ENCODE measurements at places on chromosomes 16 and 17. TPM values are rescaled to one million over a fixed set of nuclear protein-coding genes. Genes with fewer than 3 reads are reported as not detected.

Gene GCGR
- not detected for total RNA-seq

Gene PPL
- 14.9 TPM for total RNA-seq

GRCh38 chr16:50841081-50841886 lies 99.4 kb downstream of the CYLD start:
- no peak for DNase-seq

DNA sequence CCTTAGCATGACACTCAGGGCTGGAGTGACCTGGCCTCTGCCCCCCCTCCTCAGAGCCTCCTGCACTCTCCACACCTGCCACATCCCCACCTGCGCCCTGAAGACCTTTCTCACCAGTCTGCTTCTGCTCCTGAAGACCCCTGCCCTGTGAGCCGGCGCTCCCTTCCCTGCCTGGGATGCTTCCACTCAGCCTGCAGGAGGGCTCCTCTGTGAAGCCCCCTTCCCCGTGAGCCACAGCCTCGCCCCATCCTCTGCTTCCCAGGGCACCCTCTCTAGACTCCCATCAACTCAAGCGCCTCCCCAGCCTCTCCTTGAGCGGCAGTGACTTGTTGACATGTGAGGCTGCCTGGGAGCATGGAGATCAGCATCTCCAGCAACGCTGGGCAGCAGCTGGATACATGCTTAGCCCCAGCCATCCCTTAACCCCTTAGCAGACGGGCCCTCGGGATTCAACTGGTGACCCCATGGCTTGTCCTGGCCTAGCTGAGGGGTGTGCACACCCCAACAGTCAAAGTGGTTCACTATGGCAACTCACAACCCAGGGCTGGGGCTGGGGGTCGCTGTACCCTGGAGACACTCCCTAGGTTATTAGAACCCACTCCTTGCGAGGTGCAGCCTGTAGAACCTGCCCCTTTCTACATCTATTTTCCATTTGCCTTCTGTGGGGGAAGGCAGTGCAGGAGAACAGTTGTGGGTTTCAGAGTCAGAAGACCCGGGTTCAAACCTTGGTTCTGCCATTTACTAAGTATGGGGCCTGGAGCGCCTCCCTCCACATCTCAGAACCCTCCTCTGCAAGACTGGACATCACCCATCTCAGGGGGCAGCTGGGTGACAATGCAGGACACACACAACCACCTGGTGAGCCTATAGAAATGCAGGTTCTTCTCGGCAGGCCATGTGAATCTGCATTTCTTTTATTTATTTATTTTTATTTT lies 21.5 kb downstream of the TMEM235 start:
- no peak for DNase-seq

DNA sequence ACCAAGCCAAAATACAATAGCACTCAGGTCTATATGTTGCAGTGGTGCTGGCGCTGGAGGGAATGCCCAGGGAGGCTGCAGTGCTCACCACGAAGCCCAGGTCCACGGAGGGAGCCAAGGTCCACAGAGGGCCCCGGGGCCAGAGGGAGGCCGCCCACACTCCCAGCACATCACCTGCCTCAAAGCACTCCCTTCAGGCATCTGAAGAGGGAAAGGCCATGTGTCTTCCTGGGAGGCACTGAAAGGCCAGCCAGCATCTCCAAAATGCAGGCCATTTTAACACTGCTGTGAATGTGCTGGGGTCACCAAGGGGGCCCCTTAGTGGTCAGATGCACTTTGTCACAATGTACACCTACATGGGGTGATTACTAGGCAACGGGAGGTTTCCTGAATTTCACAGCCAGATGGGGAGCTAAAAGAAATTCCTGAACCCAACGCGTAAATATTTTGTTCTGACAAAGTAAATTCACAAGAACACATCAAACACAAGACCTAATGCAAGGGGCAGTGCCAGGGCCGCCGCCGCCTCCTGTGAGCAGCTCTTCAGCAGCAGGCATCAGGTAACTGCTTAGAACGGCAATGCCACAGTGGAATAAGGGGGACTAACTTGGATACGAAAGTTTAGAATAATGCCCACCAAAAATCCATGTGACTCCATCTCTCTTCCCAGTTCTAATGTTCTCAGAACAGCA lies 42.8 kb downstream of the USP22 start:
- no peak for DNase-seq

- no peak for DNase-seq
Measured at GRCh38 chr17:49363251-49363650, 1.2 kb upstream of the ZNF652 start.

- peak; percentile 69 for DNase-seq
Measured at GRCh38 chr16:20611350-20611902, 35.3 kb upstream of the ACSM2B start.

DNA sequence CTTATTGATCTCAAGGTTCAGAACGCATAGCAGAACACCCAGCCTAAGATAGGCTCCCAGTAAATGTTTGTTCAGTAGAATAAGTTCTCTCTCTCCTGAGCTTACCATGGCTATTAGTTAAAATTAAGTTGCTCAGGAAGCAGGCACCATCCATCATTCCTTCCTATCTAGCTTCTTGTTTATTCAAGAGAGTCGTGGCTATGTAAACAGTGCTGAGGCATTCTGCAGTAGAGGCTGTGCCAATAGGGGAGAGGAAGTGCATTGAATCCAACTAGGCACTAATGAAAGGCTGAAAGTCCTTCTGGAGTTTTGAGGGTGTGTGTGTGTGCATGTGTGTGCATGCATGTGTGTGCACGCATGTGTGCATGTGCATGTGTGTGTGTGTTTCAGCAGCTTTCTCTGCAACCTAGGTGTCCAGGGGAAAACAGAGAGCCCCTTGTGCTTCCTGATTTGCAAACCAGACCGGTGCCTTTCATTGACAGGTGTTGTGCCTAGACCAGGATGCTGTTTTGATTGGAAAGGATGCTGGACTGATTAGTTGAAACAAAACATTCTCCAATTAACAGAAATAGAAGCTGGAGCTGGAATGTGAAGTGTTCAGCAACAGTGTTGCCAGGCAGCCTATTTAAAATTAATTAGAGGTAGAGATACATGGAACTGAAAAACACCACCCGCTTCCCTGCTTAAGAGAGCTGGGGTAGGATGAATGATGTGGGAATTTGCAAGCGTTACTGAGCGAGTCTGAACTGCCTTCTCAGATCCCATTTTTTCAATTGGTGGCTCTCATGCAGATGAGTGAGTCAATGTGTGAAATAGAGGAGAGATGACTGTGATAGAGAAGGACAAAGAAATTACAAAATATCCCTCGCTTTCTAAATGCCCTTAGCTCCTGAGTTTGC lies 103.3 kb upstream of the CLEC3A start:
- no peak for DNase-seq

- no peak for DNase-seq
Measured at GRCh38 chr16:67169011-67169451, 1.3 kb upstream of the NOL3 start.

All from Right ventricle myocardium superior (tissue), 1 donor.